ENCODE measurements at places on chromosomes 5 and 9.

- DNase-seq = no peak
Observed at GRCh38 chr9:112002131-112002846, 105.7 kb downstream of the UGCG start.

- DNase-seq = no peak
Observed at GRCh38 chr9:87676976-87677775, 48.7 kb upstream of the CTSL start.

DNA sequence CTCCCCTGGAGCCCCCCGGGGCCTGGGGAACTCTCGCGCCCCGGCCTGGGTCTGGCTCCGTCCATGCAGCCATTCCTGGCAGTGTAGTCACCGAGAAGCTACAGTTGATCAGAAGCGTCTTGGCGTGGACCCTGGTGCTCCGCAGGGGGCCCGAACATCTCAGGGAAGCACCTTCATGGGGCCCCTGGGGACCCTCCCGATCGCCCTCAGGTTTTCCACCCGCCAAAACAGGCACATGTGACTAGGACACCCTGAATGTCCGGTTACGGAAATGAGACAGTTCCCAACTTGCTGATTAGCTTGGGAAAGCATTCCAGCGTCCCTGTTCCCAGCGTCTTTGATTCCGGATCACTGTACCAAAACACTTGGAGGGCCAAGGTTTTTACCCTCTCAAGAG lies 472 bp downstream of the FBXO4 start:
- no peak for DNase-seq

DNA sequence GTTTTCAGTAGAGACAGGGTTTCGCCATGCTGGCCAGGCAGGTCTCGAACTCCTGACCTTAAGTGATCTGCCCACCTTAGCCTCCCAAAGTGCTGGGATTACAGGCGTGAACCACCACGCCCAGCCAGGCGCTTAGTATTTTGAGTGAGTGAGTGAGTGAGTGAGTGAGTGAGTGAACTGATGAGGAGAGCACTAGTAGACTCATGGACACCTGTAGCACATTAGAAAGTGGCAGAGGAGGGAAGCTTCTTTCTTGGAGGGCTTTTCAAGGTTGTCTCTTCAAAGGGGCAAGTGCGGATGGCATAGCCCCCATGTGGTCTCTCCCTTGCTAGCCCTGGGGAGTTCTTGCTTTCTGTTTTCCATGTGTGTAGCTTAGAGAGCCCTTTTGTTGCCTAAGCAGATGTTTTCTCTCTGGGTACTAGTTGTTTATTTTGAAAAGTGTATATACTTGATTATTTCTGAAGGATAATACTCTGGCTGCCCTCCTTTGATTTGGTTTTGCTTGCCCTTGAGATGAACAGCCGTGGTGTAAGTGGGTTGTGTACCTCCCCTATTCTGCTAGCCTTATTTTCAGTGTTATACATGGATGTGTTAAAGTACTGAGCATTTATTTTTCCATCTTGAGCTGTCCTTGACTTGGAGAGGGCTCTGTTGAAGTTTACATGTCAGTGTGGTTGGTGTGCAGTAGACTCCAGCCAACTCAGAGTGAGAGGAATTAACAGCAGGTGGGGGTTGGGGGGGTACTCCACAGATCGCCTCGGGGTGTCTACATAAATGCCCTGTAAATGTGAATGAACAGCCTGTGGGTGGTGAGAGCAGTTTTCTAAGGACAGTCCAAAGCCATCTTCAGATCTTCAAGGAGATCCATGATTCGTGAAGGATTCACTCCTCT lies 35.5 kb downstream of the PRRC2B start:
- no peak for DNase-seq

DNA sequence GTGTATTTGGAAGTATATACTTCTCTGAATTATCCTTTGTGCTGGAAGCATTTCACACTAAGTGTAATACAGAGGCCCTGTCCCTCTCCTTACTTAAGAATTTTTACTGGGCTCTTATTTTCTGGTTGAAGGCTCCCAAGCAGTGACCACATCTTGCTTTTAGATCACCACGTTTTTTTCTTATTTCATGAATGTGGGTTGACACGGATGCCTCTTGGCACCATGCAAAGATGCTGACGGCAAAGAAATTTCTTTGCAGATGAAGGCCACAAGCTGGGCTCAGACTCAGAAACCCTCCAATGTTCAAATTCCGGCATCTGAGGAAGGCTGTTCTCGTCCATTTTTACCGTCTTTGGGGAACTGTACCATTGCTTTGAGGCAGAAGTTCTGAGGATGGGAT lies 168.5 kb downstream of the HMHB1 start:
- DNase-seq = no peak

DNA sequence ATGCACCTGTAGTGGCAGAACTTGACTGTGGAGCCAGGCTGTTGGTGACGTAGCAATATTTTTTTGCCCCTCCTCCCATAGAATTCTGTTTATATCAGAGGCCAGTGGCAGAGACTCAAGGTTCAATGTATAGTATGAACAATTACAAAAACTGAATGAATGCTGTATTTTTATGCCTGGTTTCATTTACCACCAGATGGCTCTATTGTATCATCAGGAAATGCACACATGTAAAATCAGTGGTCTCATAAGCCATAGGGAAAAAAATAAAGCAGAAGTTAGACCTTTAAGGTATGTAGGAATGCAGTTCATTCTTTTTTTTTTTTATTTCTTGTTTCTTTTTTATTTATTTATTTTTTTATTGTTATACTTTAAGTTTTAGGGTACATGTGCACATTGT lies 43.6 kb downstream of the CCDC192 start:
- no peak for DNase-seq

DNA sequence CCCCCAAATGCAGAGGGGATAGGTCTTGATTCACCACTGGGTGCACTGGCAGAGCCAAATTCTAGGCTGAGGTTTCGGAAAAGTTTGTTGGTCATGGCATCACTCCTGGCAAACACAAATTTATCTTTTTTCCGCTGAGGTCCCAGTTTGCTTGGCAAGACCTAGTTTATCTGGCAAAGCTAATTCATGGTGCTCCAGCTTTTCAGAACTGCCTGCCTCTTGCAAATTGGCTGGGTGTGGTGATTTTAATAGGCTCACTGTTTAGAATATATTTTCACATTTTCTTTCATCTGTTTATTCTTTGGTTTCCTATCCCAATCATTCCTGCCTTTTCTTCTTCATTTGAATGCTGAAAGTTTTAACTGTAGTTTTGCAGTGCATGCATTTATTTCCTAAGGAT lies 50.5 kb upstream of the MAMDC2 start:
- no peak for DNase-seq

DNA sequence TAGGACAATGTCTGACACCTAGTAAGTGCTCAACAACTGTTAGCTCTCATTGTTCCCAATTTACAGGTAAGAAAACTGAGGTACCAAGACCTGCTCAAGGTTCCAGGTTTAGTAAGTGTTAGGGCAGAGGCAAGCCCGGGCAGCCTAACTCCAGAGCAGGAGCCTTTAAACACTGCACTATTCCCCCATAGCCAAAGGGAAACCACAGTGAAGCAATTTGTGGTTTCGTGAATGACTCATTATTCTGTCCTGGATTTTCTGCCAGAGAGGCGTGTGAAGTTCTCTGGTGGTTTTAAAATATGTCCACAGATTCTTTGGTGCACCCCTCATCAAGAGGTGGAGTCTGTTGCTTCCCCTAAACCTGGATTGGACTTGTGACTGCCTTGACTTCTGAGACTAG lies 1.0 kb upstream of the MCC start:
- no peak for DNase-seq

DNA sequence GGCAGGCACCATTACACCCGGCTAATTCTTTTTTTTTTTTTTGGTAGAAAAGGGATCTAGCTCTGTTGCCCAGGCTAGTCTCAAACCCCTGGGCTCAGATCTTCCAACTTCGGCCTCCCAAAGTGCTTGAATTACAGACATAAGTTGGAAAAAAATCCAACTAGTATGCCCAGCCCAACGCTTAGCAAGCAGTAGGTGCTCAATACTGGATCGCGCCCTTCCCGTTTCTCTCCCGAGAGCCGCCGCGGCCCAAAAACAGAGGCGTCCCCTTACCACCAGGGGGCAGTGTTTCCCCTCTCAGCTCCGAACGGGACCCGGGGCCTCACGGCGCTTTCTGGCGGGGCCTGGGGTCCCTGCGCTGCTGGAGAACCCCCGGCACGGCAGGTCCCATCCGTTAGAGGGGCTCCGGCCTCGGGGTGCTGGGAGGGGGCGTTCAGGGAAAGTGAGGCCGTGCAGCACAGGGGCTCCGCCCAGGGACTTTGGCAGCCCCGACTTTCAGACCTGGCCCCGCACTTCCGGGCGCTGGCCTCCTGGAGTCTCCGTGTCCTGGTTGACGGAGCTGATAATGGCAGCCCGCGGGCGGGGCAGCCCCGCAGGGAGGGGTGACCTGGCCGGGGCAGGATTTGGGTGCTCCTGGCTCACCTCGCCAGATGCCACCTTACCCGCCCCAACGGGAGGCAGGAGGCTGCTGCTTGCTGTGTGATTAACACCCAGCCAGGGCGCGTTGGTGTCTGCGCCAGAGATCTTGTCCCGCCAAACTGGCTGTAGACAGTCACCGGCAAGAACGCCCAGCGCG lies 15.2 kb downstream of the PTGES start:
- DNase-seq = peak; percentile 61

DNA sequence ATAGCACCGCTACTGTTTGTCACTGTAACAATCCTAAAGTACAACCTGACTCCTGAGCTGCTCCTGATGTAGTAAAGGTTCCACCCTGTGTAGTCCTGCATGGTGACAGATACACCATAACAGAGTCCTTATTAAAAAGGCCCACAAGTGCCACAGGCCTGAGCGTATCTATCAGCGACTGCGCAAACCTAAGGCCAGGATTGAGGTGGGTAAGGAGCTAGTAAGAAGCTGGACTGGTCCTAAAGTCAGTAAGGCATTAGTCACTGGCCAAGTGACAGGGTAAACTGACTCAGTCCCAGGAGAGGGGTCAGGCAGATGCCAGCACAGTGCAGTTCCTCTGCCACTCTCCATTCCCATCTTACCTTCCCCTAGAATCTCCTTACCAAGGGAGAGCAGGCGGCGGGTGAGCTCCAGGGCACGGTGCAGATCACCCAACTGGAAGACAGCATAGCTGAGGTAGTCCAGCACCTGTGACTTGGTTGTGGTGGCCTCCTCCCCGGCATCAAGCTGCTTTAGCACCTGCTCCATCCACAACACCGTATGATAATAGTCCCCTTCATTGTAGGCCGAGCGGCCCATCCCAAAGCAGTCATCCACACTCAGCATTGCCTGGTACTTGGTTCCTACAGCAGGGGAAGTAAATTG lies 17.6 kb downstream of the P4HA2 start:
- DNase-seq = no peak

- DNase-seq = no peak
Observed at GRCh38 chr5:176697267-176697933, 50.1 kb downstream of the TSPAN17 start.

- DNase-seq = no peak
Observed at GRCh38 chr5:136446565-136446964, 81.2 kb upstream of the TRPC7 start.

DNA sequence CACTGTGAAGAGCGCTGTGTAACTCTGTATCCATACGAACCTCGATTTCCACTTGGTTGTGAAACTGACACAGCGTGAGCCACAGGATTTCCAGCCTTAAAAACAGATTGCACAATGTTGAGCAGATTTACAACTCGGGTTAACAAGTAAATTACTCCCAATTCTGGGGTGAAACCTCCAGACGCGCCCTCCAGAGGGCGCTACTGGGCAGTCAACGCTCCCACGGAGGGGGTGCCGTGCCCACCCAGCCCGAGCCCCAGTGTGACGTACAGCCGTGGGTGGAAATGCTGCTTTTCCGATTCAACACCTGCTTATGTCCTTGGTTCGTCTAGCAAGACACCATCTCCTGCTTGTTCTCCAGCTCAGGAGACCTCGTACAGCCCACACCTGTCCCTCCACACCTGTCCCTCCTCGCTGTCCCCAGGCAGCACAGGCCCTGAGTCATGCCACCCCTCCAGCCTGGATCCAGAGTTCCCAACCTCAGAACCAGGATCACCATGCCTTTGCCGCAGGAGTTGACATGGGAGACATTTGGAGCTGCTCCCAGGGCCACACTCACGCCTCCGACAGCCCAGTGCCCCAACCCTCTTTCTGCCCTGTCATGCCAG lies 34.4 kb upstream of the SLC6A3 start:
- peak; percentile 81 for DNase-seq
